ENCODE measurements at places on chromosomes 13 and 19. TPM values are rescaled to one million over a fixed set of nuclear protein-coding genes. Genes with fewer than 3 reads are reported as not detected.

RFPL4A gene
- total RNA-seq, result not detected

KLF2 gene
- 11.2 TPM for total RNA-seq

RDH8 gene
- total RNA-seq, result not detected

RUBCNL gene
- total RNA-seq, result 0.57 TPM

PDCD5 gene
- total RNA-seq, result 62.7 TPM

SERTAD3 gene
- 50.3 TPM for total RNA-seq

SLC8A2 gene
- not detected for total RNA-seq

TEX29 gene
- not detected for total RNA-seq

OR4F17 gene
- not detected for total RNA-seq

TSHZ3 gene
- total RNA-seq, result 22.8 TPM

PSG1 gene
- 0.44 TPM for total RNA-seq

FOXA3 gene
- not detected for total RNA-seq

ZSCAN4 gene
- 0.22 TPM for total RNA-seq

KBTBD6 gene
- 6.6 TPM for total RNA-seq

STK11 gene
- total RNA-seq, result 107 TPM

IL4I1 gene
- 3.3 TPM for total RNA-seq

C3 gene
- total RNA-seq, result 203 TPM

KRTDAP gene
- total RNA-seq, result not detected

SYCN gene
- total RNA-seq, result not detected

RAX2 gene
- total RNA-seq, result not detected

MAP2K7 gene
- 13.8 TPM for total RNA-seq

CCDC194 gene
- not detected for total RNA-seq

ATP8A2 gene
- 0.14 TPM for total RNA-seq

MBD3L3 gene
- total RNA-seq, result not detected

DPP9 gene
- 85.8 TPM for total RNA-seq

MISP gene
- total RNA-seq, result 0.22 TPM

FAM216B gene
- total RNA-seq, result not detected

IL17D gene
- 0.43 TPM for total RNA-seq

MYBPC2 gene
- total RNA-seq, result not detected

CHAMP1 gene
- total RNA-seq, result 16.2 TPM

ZNF415 gene
- 2.7 TPM for total RNA-seq

F7 gene
- not detected for total RNA-seq

ADAMTSL5 gene
- total RNA-seq, result 6.3 TPM

SLC44A2 gene
- 97.6 TPM for total RNA-seq

CACNG7 gene
- total RNA-seq, result 4.7 TPM

Data from placental pericyte (primary cell).